Fibroblast of the conjunctiva (primary cell): ENCODE measurements at places on chromosomes 13 and 19.

- no peak for DNase-seq
Observed at GRCh38 chr13:111304041-111304544, 16.3 kb upstream of the TEX29 start.

- no peak for DNase-seq
Observed at GRCh38 chr19:58368561-58369360, 6.2 kb upstream of the ZNF497 start.

GRCh38 chr19:41319500-41320184, 9.7 kb downstream of the CCDC97 start:
- no peak for DNase-seq

DNA sequence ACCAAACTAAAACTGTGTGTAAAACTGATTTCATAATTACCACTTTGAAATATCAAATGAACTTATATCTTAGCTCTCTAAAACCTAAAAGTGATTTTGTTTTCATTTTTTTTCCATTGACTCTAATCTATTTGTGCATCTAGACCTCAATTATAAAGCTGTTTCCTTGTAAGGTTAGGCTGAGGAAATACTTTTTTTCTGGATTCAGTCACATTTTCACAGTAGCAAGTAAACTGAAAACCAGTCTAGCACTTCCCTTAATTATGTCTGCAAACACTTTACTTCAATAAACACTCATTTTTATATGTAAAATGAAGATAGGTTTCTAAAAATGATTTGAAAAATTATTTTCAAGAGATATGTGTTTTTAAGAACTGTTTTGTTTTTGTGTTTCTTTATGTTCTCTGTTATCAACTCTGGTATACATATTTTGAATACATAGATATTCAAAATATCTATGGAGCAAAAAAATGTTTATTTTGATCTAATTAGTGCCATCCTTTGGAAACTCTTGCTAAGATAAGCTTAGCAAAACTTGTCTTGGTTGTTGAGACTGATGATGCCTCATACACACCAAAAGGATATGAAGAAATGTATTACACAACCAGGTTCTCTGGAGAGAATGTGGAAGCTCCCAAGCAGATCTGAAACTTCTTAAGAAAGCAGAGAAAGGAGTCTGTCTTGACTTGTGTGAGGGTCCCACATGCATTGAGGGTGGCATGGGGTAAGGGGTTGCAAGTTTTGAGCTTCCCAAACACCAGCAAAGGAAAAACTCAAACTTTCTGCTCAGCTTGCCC, 1887.4 kb downstream of the PCDH9 start:
- no peak for DNase-seq

DNA sequence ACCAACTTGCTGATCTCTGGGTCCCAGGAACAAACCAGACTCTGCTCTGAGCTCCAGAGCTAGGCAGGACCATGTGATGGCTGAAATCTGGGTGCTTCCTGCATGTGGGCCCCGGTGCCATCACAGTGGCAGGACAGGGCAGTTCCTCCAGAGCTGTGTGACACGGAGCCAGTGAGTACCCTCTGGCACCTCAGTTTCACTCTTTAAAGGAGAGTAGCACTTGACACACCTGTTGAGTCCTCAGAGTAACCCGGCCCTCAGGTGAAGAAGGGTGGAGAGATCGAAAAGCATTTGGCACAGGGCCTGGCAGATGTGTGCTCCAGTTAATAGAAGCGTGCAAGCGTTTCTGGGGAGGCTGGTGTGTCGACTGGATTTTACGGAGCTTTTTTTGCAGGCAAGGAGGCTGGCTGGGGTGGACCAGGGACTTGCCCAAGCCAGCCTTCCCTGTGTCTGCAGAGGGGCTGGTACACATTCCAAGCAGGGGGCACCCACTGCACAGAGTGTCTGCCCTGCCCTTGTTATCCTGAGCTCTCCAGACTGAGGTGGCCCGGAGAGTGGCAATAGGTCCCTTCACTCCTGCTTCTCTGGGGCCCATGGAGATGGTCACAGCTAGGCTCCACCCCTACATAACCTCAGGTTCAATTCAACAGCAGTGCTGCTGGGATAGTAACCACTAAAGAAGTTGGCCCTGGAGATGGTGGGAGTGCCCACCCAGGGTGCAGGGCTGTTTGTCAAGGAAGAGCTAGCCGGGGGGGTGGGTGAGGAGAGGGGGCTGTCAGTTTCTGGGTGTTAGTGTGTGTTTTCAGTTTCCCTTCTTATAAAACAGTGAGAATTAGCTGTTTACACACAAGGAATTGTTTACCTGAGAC, 8.3 kb downstream of the RPS19 start:
- DNase-seq: no peak

DNA sequence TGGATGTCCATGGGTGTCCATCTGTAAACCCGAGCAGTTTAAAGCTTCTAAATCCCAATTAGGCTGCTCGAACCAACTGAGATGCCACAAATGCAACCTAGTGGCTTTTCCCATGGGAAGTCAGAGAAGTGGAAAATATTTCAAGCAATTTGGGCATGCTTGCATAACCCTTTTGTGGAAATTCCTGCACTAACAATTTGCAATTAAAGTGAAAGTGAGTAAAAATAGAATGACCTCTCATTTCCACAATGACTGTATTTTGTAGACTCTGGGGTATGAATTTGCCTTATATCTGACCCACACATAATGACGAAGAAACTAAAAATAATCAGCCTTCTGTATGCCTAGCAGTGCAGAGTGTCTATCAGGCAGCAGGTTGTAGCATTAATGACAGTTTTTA, 91.8 kb upstream of the TSC22D1 start:
- peak; percentile 26 for DNase-seq

- DNase-seq: no peak
Observed at GRCh38 chr13:39825886-39826285, 170.4 kb downstream of the COG6 start.

DNA sequence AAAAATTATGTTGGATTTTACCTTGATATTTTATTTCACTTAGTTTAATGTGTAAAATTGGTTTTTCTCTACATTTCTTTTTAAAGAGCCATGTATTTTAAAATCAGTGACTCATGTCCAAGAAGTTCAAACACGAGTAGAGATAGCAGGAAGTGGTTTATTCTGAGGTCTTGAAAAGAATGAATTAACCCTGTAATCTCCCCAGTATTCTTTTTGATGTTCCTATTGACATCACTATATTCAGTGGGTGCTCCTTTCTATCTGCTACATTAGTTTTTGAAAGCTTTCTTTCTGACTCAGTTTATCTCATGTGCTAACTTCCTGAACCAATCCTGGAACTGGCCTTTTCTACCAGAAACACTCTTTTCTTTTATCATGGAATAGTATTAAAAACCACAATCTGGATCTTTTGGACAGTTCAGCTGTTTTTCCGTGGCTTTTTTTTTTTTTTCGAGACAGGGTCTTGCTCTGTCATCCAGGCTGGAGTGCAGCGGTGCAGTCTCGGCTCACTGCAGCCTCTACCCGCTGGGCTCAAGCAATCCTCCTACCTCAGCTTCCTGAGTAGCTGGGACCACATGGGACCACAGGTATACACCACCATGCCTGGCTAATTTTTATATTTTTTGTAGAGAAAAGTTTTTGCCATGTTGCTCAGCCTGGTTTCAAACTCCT, 114.9 kb downstream of the PCCA start:
- DNase-seq: no peak

DNA sequence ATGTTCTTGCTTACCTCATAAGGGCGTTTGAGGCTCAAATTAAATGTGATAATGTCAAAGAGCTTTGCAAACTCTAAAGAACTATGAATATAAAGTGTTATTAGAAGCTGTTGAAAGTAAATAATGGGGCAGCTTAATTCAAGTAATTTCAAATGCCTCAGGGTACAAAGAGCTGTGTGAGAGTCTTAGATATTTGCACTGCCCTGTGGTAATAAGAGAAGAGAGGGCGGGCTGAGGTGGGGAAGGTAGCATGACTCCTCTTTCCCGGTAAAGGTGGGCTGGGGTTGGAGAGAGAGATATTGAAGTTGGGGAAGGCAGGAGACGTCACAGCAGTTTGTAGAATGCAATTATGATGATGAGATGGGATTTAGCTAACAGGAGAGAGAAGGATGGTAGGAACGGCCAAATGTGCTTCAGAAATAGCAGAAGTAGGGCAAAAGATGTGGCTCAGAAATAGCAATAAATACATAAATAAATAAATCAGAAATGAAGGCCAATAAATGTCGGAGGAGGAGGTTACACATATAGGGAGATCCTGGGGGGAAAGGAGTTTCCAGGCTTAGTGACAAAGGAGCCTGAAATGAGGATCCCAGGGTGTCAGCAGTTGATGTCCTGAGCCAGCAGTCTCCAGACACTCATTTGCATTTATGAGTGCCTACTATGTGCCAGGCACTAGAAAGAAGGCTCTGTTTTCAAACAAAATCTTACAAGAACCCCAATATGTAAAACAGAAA, 35.7 kb upstream of the RCBTB2 start:
- no peak for DNase-seq

DNA sequence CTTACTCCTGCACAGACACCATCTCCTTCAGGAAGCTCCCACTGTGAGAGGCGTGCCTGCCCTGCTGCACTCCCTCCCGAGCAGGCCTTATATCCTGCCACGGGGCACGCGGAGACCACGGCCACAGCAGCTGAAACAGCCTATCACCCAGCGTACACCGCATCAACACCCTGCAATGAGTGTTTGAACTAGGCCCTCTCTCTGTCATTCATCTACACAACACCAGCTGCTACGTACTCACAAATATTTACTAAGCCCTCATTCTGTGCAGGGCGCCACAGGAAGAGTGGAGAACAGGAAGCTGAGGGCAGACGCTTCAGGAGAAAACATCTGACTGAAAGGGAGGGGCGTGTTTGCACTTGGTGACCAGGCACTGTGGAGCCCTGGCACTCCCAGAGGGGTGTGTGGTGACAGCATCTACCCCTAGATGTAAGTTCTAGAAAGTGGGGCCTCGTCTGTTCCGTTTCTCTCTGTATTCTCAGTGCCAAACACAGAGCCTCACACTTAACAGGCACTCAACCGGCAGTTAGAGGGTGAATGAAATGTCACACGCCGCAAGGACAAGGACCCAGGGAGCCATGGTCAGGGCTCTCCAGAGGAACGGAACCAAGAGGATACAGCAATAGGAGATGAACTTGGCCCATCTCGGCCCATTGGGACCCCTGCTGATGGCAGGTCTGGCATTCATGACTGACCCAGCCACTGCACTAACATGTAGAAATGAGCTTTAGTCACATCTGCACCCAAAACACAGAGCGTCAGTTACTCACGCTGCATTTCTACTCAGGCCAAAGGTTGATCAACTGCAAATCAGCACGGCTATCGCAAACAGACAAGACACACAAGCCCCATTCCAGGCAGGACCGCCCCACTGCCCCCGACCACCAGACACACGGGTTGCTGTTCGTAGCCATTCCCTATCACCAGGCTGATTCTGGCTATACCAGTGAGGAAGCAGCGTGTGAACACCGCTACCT, 15.7 kb downstream of the RANBP3 start:
- no peak for DNase-seq

DNA sequence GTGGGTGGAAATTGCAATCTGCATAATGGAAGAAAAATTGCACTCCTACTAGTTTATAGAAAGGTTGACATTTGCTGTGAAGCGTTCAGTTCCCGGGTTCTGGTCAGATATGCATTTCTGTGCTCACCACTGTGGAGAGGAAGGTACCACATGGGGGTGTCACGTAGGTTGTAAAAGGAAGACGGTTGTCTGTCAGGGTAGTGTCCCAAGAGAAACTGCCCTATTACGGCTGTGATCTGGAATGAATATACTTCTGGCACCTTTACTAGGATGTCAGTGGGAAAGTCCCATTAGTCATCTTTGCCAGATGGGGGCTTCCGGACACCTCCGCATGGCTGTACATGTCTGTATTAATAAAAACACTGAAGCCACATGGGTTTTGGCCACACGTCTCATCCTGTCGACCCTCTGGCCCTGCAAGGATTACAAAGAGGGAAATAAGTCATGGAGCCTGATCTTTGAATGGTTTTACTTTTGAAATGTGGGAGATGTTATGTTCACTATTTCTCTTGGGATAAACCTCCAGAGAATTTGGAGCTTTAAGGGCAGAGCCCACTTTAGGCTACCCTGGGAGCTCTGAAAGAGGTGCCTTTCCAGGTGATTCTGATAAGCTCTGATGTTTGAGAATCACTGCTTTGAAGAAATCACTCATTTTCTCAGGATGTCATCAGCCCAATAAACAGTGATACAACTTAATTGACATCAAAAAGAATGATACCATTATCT, 133.9 kb downstream of the AKAP11 start:
- peak; percentile 5 for DNase-seq

- DNase-seq: peak; percentile 54
Observed at GRCh38 chr19:34220472-34221063, 33.8 kb upstream of the GARRE1 start.

DNA sequence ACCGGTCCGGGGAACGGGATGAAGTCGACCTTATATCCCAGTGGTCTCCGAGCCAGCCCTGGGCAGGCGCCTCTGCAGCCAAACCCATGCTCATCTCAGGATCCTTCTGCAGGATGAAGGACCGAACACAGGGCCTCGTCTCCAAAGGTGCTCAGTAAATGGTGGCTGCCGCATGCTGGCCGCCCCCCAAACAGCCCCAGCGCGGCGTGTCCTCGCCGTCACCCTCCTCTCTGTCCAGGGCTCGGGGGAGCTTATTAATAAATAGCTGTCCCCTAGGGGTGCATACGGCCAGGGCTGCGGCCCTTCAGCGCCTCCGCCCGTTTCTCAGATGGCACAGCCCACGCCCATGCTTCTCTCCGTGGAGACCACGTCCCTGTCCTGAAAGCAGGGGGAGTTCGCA, 32.6 kb upstream of the SPACA7 start:
- no peak for DNase-seq

- no peak for DNase-seq
Observed at GRCh38 chr13:93953841-93954240, 525.6 kb downstream of the DCT start.

DNA sequence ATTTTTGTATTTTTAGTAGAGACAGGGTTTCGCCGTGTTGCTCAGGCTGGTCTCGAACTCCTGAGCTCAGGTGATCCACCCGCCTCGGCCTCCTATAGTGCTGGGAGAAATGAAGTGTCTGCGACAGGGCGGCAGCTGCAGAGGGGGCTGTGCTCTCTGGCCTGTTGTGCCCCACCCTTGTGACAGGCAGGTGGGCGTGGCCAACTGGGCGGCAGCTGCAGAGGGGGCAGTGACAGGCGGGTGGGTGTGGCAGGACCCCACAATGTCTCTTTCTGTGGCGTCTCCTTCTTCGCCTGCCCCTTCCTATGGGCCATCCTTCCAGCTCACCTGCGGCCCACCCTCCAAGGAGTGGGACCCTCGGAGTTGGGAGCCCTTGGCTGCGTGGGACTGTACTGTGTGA, 11.8 kb downstream of the STK11 start:
- DNase-seq: no peak

GRCh38 chr19:19468424-19469050, 46.8 kb downstream of the TSSK6 start:
- DNase-seq: no peak
